Calu3 (cell line): ENCODE measurements at places on chromosomes 12 and 14. TPM values are rescaled to one million over a fixed set of nuclear protein-coding genes. Genes with fewer than 3 reads are reported as not detected.

GRCh38 chr14:104461676-104462449 lies 117.7 kb upstream of the C14orf180 start:
- no peak for DNase-seq
- no peak overlapping the region for H3K4me3 ChIP-seq
- peaks cover 97% of the 10 kb centered on the region for H3K27me3 ChIP-seq
- no peak overlapping the region for H3K27ac ChIP-seq
- no peaks in the 10 kb centered on the region for H3K4me1 ChIP-seq
- H3K36me3 ChIP-seq, result no peaks in the 10 kb centered on the region

DNA sequence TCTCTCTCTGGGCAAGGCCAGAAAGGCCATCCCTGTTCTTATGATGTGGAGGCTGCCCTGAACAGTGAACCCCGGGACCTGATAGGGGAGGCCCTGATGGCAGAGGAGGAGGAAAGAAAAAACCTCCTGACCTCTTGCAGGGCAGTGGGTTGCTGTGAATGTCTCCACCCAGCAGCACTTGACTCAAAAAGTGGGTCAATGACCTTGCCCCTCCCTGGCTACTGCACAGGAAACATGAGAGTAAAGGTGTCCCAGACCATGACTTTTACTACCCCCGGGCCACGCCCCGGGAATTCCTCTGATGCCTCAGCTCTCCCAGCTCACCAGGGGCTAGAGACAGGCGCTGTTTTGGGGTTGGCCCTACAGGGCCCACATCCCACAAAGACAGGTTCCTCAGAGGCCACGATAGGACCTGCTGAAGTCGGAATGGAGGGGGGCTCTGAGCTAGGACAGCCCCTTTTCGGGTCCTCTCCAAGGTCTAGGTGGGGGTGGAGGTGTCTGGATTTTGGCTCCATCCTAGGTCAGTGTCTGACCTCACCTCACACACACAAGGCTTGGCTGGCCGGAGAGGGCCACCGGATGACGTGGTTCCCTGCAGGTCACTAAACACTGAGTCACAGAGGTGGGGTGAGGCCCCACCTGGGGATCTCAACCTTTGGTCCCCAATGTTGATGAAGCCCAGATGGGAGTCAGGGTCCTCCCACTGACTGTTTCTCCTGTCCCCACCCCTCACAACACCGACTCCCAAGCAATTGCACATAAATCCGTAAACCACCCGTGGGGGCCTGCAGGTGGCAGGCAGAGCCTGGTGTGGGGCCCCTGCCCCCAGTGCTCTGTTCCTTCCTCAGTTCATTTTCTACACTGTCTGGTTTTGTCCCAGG lies 1.6 kb downstream of the RHOF start:
- peak overlapping the region; percentile 86 for H3K4me3 ChIP-seq
- H3K4me1 ChIP-seq, result peaks cover 67% of the 10 kb centered on the region
- peak overlapping the region; percentile 85 for H3K27ac ChIP-seq
- peaks cover 89% of the 10 kb centered on the region for H3K36me3 ChIP-seq
- no peaks in the 10 kb centered on the region for H3K27me3 ChIP-seq
- DNase-seq, result peak; percentile 69

ASCL4 gene
- total RNA-seq, result not detected in 2 replicates

SERPINA1 gene
- 167 and 235 TPM in 2 replicates for total RNA-seq

GRCh38 chr14:68468437-68469207 lies 324.2 kb downstream of the ZFP36L1 start:
- H3K36me3 ChIP-seq, result no peaks in the 10 kb centered on the region
- H3K4me3 ChIP-seq, result no peak overlapping the region
- DNase-seq, result peak; percentile 40
- H3K27me3 ChIP-seq, result no peaks in the 10 kb centered on the region

- peaks cover 17% of the 10 kb centered on the region for H3K4me1 ChIP-seq
- DNase-seq, result no peak
- H3K4me3 ChIP-seq, result no peak overlapping the region
- no peaks in the 10 kb centered on the region for H3K27me3 ChIP-seq
- no peak overlapping the region for H3K27ac ChIP-seq
Observed at GRCh38 chr14:67718265-67718664, 16.6 kb downstream of the RDH12 start.

DPPA3 gene
- total RNA-seq, result not detected in 2 replicates

- H3K4me1 ChIP-seq, result peaks cover 34% of the 10 kb centered on the region
- H3K27ac ChIP-seq, result no peak overlapping the region
- peak; percentile 67 for DNase-seq
- H3K27me3 ChIP-seq, result peaks cover 22% of the 10 kb centered on the region
- peak overlapping the region; percentile 94 for H3K4me3 ChIP-seq
Observed at GRCh38 chr14:23568600-23569331, 1.2 kb upstream of the AP1G2 start.

GRCh38 chr14:95452176-95452892 lies 64.1 kb downstream of the SYNE3 start:
- no peak overlapping the region for H3K4me3 ChIP-seq
- H3K27ac ChIP-seq, result no peak overlapping the region
- peak; percentile 21 for DNase-seq
- no peaks in the 10 kb centered on the region for H3K36me3 ChIP-seq
- H3K27me3 ChIP-seq, result no peaks in the 10 kb centered on the region

GRCh38 chr14:104393199-104393897 lies 186.2 kb upstream of the C14orf180 start:
- no peak overlapping the region for H3K4me3 ChIP-seq
- DNase-seq, result no peak
- H3K4me1 ChIP-seq, result no peaks in the 10 kb centered on the region
- no peak overlapping the region for H3K27ac ChIP-seq
- H3K36me3 ChIP-seq, result no peaks in the 10 kb centered on the region

ASPG gene
- total RNA-seq, result not detected in 2 replicates

TOMM20L gene
- not detected in 2 replicates for total RNA-seq

ARHGEF25 gene
- total RNA-seq, result 2.2 and 4.7 TPM in 2 replicates

FAM186B gene
- total RNA-seq, result 0.29 and 0.47 TPM in 2 replicates

DNA sequence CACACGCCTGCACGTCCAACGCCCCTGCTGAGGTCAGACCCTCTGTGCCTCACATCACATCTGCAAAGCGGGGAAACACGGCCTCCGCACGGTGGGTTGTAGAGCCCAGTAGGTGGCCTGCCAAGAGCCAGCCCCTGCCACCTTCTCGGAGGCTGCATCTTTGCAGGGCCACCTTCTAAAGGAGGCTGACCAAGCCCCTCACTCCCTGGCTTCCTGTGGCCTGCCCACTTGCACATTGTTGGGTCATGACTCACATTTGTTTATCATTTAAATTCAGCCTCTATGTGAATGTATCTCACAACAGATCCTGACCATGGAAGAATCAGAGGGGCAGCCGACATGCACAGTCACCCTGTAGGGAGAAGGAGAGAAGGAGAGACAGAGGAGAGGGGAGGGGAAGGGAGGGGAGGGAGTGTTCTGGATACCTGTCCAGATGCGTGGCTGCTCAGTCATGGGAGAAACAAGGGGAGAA lies 319.5 kb upstream of the DIO3 start:
- H3K4me3 ChIP-seq, result no peak overlapping the region
- H3K27me3 ChIP-seq, result no peaks in the 10 kb centered on the region
- H3K27ac ChIP-seq, result no peak overlapping the region

- H3K27me3 ChIP-seq, result no peaks in the 10 kb centered on the region
- no peak overlapping the region for H3K27ac ChIP-seq
- DNase-seq, result no peak
- no peak overlapping the region for H3K4me3 ChIP-seq
- peaks cover 11% of the 10 kb centered on the region for H3K4me1 ChIP-seq
Observed at GRCh38 chr14:34032720-34033119, 81.8 kb upstream of the EGLN3 start.

RNU6-8 gene
- total RNA-seq, result not detected in 2 replicates

EML5 gene
- 0.52 and 0.78 TPM in 2 replicates for total RNA-seq

DNA sequence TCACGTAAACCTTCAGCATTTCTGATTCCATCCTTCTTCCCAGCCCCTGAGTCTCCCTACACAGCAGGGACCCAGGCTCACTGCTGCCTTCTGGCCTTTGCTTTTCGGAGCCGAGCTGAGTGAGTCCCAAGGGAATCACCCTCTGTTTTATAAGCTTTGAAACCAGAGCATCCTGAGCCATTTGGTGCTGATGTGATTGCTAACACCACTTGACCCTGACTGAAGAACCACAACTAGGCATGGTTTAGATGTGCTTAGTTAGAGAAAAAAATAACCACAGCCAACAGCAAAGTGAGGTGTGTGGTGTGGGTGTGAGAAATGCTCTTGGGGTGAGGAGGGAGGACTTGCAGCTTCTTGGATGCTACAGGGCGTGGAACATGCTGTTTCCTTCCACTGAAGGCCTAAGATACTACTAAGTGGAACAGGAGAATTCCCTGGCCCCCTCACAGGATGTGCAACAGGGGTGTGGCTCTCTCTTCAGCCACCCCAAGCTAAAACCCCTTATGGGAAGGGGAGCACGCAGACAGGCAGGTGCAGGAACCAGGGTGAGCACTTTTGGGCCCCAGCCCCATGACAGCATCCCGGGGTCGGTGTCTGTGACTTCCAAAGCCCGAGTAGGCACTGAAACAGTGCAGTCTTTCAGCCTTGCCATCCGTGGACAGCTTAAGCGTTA lies at the start of gene TC2N:
TSS of gene TC2N (minus strand) at position 221 of the 673 bp plus-strand sequence. CDS start 53,767 bp downstream, outside the sequence.
- no peak for DNase-seq
- H3K27ac ChIP-seq, result no peak within 1 kb of the TSS
- peaks cover 7% of the 10 kb centered on the region for H3K36me3 ChIP-seq
- peaks cover 22% of the 10 kb centered on the region for H3K4me1 ChIP-seq

- no peak for DNase-seq
- H3K27ac ChIP-seq, result peak overlapping the region; percentile 88
- peaks cover 5% of the 10 kb centered on the region for H3K4me1 ChIP-seq
- peaks cover 71% of the 10 kb centered on the region for H3K36me3 ChIP-seq
- no peak overlapping the region for H3K4me3 ChIP-seq
Observed at GRCh38 chr14:21197418-21198205, 41.7 kb upstream of the OR5AU1 start.

DNA sequence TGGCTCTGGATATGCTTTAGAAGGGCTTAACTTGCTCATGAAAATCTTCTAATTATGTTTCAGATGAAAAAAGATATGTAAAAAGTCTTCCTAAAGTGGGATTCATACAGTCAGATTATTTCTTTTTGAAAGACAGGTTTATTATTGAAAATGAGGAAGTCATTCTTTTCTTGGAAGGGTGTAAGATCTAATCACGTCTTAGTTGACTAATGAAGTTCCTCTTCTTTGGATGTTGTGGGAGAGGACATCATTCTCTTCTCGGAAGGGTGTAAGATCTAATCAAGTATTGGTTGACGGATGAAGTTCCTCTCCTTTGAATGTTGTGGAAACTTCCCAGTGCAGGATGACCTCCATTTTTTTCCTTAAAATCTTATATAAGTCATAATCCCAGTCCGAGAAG lies 74.9 kb downstream of the ALG10 start:
- DNase-seq, result no peak
- H3K4me1 ChIP-seq, result no peaks in the 10 kb centered on the region
- H3K27me3 ChIP-seq, result peaks cover 11% of the 10 kb centered on the region
- H3K27ac ChIP-seq, result no peak overlapping the region
- H3K4me3 ChIP-seq, result no peak overlapping the region

- peaks cover 4% of the 10 kb centered on the region for H3K36me3 ChIP-seq
- H3K27ac ChIP-seq, result no peak overlapping the region
- no peaks in the 10 kb centered on the region for H3K4me1 ChIP-seq
- DNase-seq, result peak; percentile 34
Observed at GRCh38 chr12:28759333-28759732, 389.7 kb upstream of the FAR2 start.

DNA sequence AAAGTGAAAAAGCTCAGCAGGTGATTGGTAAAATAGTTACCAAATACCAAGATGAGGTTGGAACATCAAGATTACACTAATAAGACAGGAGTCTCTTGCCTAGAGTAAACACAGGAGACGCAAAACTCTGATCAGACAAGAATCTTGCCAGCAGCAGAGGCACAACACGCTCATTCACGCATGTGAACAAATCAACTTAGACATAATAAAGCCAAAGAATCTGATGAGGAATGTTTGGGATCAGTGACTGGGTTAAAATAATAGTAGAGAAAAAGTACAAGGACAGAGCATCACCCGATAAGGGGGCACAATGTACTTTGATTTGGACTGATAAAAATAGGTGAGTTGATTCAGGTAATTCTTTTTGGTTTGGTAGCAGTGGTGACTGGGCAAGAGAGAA lies 159.5 kb upstream of the GRIP1 start:
- H3K36me3 ChIP-seq, result no peaks in the 10 kb centered on the region
- H3K4me1 ChIP-seq, result no peaks in the 10 kb centered on the region
- DNase-seq, result no peak
- no peaks in the 10 kb centered on the region for H3K27me3 ChIP-seq
- no peak overlapping the region for H3K27ac ChIP-seq

DNA sequence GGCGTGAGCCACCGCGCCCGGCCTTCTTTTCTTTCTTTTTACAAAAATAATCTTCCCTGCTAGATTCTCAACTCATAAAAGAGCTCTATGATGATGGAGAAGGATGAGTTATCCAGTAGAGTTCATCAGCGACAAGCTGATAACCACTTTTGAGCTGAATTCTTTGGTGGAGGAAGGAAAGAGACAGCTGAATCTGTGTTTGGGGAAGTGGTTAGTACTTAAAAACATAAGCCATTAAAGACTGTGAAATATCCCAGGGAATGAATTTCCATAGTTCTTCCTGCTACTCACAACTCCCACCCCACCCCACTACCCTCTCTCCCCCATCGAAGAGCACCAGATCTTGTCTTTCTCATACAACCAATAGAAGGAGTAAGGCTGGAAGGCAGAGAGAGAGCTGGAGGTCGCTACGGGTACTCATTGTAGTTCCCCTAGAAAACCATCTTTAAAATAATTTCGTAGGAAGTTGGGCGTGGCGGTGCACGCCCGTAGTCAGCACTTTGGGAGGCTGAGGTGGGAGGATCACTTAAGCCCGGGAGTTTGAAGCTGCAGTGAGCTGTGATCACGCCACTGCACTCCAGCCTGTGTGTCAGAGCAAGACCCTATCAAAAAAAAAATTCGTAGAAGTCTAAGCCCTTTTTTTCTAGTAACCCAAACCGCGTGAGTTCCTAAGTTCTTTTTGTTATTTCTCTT lies 647 bp upstream of the ESPL1 start:
- peaks cover 15% of the 10 kb centered on the region for H3K4me1 ChIP-seq
- DNase-seq, result peak; percentile 4
- no peaks in the 10 kb centered on the region for H3K27me3 ChIP-seq
- peak overlapping the region; percentile 64 for H3K27ac ChIP-seq
- H3K36me3 ChIP-seq, result peaks cover 36% of the 10 kb centered on the region
- peak overlapping the region; percentile 87 for H3K4me3 ChIP-seq

- no peak overlapping the region for H3K27ac ChIP-seq
- H3K4me3 ChIP-seq, result no peak overlapping the region
- H3K4me1 ChIP-seq, result peaks cover 26% of the 10 kb centered on the region
- no peak for DNase-seq
Observed at GRCh38 chr14:81523616-81524015, 10.0 kb downstream of the SEL1L start.

SLCO1B1 gene
- total RNA-seq, result 1.4 and 1.7 TPM in 2 replicates

- no peaks in the 10 kb centered on the region for H3K4me1 ChIP-seq
- no peak for DNase-seq
- H3K27ac ChIP-seq, result no peak overlapping the region
Observed at GRCh38 chr14:85334316-85334715, 195.6 kb upstream of the FLRT2 start.

PRR4 gene
- total RNA-seq, result 3.1 and 4.7 TPM in 2 replicates

GRCh38 chr12:78612190-78612589 lies 252.4 kb upstream of the SYT1 start:
- H3K4me1 ChIP-seq, result no peaks in the 10 kb centered on the region
- no peaks in the 10 kb centered on the region for H3K36me3 ChIP-seq
- no peak for DNase-seq
- H3K27me3 ChIP-seq, result no peaks in the 10 kb centered on the region
- no peak overlapping the region for H3K27ac ChIP-seq
- no peak overlapping the region for H3K4me3 ChIP-seq
